ENCODE measurements at places on chromosomes 7 and 10.

GRCh38 chr7:87797395-87797794 lies 78.8 kb downstream of the SLC25A40 start:
- no peak for DNase-seq

- DNase-seq: no peak
Observed at GRCh38 chr7:21753071-21753470, 192.6 kb downstream of the CDCA7L start.

DNA sequence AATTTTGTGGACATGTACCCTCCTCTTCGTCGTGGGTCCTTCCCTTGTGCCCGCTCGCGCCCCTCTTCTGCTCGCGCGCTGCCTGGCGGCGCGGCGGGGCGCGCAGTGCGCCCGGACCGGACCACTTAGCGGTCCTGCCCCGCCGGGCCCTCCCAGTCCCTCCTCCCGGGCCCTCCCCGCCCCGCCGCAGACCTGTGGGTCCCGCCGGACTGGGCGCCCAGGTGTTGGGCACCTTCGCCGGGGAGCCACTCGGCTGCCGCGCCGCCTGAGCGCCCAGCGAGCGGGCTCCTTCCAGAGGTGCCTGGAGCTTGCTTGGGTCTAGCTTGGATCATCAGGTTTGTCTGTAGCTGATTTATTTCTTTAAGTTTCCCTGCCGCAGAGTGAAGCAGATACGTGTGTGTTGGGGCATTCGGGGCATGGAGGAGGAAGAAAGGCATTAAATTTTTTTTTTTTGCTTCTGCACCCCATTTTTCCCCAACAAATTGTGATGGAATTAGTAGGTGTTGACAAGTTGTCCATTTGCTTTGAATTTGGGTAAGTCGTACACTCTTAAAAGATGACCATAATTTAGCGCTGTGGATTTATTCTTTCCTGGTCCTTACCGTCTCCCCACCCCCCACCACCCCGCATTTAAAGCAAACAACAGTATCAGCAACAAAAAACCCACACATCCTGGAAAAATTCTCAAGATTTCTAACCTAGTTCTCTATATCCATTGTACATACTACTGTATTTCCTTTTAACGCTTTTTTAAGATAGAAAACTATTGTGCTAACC lies 905 bp downstream of the C1GALT1 start:
- DNase-seq: peak; percentile 52

GRCh38 chr7:154867068-154867467 lies 135.9 kb downstream of the PAXIP1 start:
- no peak for DNase-seq

DNA sequence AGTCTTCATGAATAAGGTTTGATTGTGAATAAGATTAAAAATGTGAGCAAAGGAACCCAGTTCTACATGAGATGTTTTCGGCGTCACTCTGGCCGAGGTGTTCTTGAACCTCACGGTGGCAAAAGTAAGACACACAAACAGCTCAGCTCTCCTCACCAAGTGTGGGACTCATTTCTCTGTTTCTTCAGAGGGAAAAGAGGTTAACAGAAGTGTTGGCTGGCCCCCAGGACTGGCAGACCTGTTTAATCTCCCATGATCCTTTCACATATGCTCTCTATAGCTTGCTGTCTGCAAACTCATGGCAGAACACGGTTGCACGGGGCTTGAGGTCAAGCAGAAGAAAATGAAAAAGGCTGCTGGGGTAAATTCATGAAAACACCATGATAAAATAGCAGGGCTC lies 394.4 kb downstream of the CALN1 start:
- no peak for DNase-seq

- no peak for DNase-seq
Observed at GRCh38 chr10:43002596-43002995, 74.3 kb upstream of the RET start.

DNA sequence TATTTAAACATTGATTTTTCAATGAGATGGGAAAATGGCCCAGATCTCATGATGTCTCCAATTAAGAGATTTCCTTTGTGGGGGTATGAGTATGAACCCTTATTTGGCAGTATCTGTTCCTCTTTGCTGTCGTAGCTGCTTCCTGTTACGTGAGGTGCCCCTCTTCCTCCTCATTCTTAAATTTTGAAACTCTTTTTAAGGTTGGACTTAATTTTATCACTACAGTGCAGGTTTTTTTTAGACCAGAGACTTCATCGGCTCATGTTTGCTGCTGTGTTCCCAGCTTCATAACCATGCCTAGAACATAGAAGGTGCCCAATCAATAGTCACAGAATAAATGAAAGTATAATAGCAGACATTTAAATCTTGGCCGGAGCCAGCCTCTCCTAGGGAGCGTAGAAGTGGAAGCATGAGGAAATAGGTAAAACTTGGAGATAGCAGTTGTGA lies 2.4 kb downstream of the MIOS start:
- DNase-seq: no peak
